HFF-Myc (cell line): ENCODE measurements at places on chromosomes 7 and 10.
A peak's percentile ranks its signal among the peaks of the same experiment; 100 is the strongest.

DNA sequence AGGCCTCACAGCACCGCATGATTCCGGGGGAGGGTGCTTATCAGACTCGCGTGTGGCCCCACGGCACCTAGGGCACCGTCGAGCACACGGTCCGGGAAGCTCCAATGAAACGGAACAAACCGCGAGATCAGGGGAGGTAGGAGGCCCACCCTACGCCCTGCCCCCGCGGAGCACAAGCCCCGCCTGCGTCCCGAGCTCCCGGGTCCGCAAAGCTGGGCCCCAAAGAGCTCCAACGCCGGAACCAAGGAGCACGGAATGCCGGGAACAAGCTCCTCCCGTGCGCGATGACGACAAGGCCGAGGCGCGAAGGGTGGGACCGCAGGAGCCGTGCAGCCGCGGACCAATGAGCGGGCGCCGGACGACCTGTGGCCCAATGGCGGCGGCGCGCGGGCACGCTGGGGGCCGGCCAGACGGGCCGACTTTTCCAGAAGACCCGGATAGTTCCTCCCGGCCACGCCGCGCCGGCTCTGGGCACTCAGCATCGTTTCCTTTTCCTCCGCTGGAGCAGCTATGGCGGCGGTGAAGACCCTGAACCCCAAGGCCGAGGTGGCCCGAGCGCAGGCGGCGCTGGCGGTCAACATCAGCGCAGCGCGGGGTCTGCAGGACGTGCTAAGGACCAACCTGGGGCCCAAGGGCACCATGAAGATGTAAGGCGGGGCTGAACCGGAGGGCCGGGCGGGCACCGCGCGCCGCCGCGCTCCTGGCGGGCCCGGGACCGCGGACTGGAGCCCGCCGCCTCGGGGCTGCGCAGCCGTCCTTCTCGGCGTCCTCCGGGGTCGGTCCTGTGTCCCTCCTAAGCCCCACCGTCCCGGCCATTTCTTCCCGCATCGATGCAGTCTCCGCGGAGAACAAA is at the start of the genes CCT6A and PSPH:
Gene CCT6A, plus strand, starts transcription at position 427 of the 853 bp plus-strand sequence. Its CDS starts 84 bp downstream, at position 511.
Gene PSPH, minus strand, starts transcription at position 106 of the 853 bp plus-strand sequence. CDS start 30,232 bp downstream, outside the sequence.
- DNase-seq = peak; percentile 94

DNA sequence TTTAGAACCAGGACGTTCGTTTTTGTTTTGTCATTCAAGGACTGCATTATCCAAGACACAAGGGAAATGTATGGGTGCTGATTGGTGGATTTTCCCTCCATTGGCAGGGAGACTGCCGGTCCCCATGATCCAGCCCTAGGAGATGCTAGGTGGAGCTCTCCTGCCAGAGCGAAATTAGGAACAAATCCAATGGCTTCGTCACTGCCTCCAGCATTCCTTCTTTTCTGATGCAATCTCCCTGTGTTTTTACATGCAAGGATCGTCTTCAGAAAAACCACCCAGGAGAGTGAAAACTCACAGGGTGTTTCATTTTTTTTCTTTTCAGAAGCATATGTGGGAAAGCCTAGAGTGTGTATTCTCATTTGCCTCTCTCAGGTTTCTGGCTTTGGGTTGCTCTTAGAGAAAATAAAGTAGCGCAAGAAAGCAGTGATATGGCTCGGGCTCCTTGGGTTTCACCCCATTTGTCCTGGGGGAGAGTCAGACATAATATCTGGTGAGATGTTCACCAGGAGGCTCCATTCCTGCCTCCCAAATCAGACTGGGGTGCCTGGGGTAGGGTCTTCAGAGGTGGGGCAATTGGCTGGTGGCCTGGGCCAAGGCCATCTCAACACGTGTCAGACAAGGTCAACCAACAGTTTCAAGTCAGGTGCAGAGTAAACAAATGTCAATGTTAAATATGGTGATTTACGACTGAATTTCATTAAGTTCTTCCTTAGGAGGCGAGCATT is 450.9 kb upstream of the MKI67 start:
- DNase-seq = no peak

DNA sequence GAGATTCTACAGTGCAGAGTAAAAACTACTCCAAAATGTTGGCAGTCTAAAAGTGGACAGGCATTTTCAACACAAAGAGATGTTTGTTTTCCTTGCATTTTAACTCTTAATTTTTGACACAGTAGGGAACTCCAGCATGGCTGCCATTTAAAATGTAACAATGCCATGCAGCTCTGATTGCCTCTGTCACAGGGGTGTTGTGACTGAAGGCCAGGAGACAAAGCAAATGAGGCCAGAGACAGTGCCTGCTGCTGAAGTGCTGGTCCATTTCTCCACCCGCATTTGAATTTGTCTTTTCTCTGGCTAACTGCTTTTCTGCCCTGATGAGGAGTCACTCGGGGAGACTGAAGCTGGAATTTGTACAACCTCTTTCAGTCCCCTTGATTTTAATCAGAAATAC is 710.6 kb upstream of the GALNT17 start:
- DNase-seq = no peak

GRCh38 chr7:66739477-66739876 is 1.1 kb upstream of the RABGEF1 start:
- no peak for DNase-seq

- DNase-seq = no peak
These were observed 96.6 kb upstream of the NPTX2 start for GRCh38 chr7:98520356-98520951.

- no peak for DNase-seq
These were observed 33.7 kb downstream of the ZNF775 start for GRCh38 chr7:150412518-150413488.

DNA sequence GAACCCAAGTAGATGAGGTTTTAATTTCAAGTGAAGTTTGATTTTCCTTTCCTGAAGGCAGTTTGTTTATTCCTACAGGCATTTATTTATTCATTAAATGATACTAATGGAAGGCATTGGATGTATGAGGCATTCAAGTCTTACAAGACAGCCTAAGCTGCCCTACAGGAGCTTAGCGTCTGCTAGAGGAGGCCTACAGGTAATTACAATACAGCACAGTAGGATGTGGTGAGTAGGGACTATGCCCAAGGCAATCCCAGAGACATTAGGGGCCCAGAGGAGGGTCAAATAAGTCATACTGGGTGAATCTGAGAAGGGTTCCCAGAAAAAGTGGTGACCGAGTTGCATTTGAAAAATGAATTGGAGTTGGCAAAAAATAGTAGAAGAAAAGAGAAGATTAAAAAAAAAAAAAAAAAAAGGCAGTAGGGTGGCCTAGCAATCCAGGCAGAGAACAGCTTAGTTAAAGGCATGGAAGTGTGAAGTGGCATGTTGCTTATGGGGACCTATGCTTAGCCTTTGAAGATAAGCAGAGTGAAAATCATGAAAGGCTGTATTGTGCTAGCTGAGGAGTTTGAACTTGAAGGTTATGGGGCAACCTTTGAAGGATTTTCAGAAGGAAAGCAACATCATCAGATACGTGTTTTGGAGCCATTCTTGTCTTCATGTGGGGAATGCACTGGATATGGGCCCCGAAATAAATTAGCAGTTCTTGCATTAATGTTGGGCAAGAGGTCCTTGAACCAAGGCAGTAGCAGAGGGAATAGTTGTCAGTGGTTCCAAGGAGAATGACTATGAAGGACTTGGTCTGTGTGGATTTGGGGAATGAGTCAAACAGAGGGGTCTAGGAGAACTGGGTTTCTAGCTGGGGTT is 65.5 kb downstream of the SNX10 start:
- no peak for DNase-seq

DNA sequence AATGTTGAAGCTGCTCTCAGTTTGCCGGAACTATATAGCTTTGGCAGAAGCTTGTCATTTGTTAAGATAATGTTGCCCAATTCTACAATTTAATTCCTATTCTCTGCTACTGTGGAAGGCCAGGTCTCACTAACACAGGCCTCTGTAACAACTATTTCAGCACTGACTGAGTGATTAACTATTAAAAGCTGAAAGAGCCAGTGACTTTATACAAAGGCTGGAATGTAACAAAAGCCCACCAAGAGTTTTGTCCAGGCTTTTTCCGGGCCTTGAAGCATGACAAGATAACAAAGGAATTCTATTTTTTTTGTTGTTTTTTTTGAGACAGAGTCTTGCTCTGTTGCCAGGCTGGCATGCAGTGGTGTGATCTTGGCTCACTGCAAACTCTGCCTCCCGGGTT is 795.6 kb downstream of the PHTF2 start:
- no peak for DNase-seq

DNA sequence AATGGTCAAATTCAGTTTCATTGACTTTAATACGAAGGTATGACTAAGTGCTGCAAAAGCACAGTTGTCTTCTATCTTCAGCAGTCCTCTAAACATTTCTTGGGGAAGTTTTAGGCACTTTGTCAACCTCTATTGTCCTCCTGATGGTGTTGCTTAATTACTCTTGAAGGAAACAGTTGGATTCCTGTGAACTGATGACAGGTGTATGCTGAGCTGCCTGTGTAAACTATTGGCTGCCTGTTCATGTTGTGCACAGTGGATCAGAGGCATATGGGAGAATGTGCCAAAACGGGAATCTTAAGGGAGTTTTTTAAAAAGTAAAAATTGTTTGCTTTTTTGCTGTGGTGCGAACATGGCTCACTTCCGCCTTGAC is 221.0 kb downstream of the AUTS2 start:
- DNase-seq = no peak
